Astrocyte of the spinal cord (primary cell): ENCODE measurements at places on chromosomes 4 and X.

DNA sequence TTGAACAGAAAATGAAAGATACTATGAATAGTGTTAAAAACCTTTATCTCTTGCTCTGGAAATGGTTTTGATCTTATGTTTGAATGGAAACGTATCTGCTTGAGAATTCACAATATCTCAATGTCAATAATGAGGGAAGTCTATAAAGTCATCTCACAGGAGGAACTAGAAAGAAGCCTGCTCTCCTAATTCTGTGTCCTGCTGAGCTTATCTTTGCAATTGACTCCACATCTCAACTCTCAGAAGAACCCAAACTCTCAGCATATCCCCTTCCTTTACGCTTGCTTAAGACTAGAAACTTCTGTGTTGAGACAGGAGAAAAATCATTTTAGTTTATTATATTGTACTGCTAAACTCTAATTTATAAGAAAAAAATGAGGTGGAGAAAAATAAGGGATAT, 8.3 kb upstream of the PF4V1 start:
- no peak for DNase-seq

DNA sequence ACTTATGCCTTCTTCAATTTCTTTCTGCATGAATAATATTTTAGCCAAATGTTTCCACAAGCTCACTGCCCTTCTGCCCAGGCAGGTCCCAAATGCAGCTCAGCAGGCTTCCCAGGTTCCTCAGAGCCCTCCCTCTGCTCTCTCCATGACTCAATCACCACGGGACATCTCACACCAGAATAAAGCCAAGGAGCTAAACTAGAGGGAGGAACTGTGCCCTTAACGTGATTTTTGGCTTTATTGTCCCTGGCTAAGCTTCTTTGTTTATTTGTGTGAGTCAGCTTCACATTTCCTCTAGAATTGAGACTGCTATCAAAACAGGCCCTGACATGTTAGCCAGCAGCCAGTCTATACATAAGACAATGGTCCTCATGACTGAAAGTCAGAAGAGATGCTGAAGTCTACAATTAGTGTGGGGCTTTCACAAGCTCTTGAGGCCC, 186.4 kb upstream of the GALNT7 start:
- peak; percentile 92 for DNase-seq

GRCh38 chr4:110025056-110025455, 112.4 kb downstream of the EGF start:
- DNase-seq, result no peak

GRCh38 chr4:1356181-1356998, 9.4 kb downstream of the UVSSA start:
- peak; percentile 54 for DNase-seq

DNA sequence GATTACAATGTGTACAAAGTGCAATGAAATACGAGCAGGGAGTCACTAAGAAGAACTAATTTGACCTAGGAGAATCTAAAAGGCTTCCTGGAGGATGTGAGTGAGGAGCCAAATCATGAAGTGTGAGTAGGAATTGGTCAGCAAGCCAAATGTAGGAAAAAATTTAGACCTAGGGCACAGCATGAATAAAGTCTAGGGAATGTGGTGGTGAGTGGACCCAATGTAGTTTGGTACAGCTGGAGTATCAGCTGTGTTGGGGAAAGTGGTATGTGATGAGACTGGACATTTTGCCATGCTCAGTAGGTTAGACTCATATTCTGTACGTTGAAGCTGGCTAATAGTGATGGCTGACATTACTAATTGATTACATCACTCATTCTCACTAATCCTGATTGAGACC, 191.0 kb downstream of the AFF2 start:
- DNase-seq, result peak; percentile 3

DNA sequence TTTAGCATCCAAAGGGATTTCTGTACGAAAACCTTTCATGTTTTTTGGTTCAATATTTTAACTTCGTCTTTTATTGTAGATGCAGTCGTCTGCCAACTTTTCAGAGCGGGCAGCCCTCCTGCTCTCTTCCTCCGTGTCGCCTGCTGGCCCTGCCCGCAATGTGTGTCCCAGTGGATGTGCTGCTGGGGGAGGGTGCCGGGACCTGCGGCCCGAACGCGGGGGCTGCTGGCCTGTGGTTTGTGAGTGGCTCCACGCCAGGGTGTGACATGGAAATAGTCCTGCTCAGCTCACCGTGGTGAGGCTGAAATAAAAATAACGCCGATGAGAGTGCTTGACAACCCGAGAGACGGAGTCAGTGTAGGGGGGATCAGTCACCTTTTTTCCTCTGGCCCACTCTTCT, 59.7 kb upstream of the GRPEL1 start:
- DNase-seq, result no peak

DNA sequence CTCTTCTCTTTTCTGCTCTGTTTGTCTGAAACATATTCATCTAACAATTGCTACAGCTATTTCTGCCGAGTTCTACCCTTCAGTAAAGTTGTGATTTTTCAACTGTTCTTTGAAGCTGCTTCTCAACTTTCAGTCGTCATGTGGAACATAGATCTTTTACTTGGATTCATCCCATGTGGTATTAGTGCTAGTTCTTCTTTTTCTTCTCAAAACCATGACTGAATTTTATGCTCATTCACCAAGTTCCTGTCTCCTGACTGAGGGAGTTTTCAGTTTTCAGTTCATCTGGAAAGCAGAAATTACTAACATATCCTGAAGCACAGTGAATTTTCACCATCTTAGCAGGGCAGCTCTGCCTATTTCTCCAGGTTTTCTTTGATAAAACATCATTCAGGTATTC, 12.1 kb downstream of the ACSL4 start:
- DNase-seq, result no peak

- no peak for DNase-seq
These were observed 182.5 kb upstream of the INTU start for GRCh38 chr4:127450276-127450675.

- DNase-seq, result no peak
These were observed at the start of gene SLC25A43 for GRCh38 chrX:119398974-119399771. TSS of gene SLC25A43 (plus strand) at chrX:119399336. CDS start at chrX:119399404, 68 bp downstream.
